Left kidney (tissue), 8 donors: ENCODE measurements at places on chromosomes 4 and X.
A peak's percentile ranks its signal among the peaks of the same experiment; 100 is the strongest.

- no peak for DNase-seq
Measured at GRCh38 chr4:8176547-8177399, 18.2 kb upstream of the ABLIM2 start.

GRCh38 chr4:140753329-140753728, 2.9 kb downstream of the TBC1D9 start:
- no peak for DNase-seq

- DNase-seq: peak; percentile 57
Measured at GRCh38 chrX:8731559-8732395, at the start of gene ANOS1. Gene ANOS1, minus strand, starts transcription at chrX:8732137. Its CDS starts 101 bp downstream, at chrX:8732036.

- no peak for DNase-seq
Measured at GRCh38 chrX:8042304-8042703, 115.1 kb upstream of the PNPLA4 start.

- no peak for DNase-seq
Measured at GRCh38 chr4:94519925-94520789, 68.4 kb downstream of the PDLIM5 start.

GRCh38 chr4:166538491-166539005, 665.5 kb downstream of the TLL1 start:
- no peak for DNase-seq

DNA sequence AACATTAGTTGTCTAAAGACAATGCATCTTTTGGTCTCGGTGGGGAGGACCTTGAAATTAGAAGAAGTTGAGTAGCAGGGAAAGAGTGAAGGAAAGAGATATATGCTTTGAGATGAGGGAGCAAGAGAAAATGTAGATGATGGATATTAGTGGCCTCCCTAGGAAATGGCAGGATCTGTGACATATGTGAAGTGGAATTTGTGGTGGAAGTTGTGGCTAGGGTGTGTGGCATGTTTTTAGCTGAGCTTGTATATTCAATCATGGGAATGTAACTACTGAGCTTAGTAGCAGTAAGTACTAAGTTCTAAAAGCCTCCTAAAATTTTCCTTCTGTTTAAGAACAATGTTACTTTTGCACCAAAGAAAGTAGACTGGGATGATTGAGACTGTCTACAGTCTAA, 382.8 kb upstream of the CTSO start:
- DNase-seq: no peak

DNA sequence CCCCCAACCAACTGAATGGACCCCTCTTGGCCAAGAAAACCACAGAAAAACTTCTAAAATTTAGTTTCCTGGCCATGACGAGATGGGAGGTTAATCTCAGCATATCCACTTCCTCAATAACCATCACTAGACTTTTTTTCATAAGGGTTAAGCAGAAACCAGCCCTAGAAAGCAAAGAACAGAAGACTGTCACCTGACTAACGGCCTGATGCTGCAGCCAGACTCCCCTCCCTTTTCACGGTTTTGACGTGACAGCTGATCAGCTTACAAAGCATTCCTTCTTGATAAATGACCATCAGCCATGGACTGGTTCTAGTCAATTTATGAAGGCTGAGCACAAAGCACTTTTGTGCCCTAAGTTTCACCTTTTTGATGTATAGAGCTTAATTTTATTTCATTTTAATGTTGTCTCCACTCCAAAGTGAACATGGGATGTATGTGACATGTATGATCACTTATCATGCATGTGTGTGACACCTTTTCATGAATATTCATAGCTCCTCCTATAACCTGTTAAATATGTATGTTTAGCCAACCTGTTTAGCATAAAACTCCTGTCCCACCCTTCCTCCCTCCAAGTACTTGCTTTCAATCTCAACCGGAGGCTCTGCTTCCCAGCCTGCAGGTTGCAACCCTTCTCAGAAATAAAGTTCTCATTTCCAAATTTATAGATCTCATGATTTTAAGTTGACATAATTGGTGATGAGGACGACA, 56.3 kb downstream of the SERTM2 start:
- no peak for DNase-seq

GRCh38 chr4:139857021-139857420, 191.4 kb downstream of the MGST2 start:
- no peak for DNase-seq

DNA sequence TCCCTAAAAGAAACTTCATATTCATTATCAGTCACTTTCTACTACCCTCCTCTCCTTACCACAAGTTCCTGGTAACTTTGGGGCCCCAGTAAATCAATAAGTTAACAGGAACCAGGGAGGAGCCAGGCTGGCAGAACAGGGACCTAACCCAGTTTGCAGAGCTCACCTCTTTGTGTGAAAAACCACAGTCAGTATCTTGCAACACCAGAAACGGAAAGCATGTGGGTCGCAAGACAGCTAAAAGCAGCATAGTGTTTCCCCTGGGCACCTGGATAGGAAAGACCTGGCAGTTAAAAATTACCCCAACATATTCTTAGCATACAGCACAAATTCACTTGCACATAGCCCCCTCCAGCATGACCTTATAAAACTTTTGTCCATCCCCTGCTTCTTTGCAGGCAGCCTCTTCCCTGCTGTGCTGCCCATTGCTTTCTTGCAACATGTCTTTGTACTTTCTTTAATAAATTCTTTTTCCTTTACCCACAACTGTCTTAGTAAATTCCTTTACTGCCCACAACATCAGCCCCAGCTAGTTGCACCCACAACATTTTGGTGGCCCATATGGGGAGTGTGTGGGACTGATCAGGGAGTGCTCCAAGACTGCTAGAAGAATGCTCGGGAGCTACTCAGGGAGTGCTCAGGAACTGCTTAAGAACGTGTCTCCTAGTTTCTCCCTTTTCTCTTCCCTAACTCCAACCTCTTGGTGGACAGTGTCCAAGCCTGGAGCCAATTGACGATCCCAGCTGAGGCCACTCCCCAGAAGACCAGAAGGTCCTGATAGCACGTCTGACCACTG, 83.4 kb downstream of the MSN start:
- DNase-seq: no peak

DNA sequence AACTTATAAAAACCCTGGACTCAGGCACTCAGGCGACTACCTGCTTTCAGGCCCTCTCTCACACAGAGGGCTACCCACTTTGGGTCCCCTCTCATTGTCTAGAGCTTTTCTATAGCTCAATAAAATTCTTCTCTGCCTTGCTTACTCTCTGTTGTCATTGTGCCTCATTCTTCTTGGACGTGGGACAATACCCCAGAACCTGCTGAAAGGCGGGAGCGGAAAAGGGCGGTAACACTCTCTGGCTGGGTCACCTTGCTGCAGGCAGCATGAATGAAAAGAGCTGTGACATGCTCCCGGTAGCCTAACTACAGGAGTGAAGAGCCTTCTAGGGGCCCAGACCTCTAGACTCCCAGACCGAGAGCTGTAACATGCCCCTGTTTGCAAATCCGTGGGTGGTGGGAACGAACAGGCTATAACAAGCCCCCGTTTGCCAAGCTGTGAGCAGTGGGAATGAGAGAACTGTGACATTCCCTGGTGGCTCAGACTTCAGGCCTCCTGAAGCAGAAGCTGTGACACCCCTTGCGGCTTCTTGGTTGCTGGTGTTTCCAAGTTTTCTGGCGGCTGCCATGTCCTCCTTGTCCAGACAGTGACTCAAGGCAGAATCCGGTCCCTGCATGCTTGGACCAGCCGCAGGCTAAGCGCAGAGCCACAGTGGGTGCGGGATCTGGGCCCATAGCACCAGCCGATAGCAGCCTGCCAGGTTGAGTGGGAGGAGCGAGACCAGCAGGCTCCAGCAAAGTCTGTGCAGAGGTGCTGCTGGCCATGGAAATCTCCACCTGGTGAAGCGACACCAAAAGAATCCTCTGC, 684.6 kb downstream of the ARAP2 start:
- no peak for DNase-seq

DNA sequence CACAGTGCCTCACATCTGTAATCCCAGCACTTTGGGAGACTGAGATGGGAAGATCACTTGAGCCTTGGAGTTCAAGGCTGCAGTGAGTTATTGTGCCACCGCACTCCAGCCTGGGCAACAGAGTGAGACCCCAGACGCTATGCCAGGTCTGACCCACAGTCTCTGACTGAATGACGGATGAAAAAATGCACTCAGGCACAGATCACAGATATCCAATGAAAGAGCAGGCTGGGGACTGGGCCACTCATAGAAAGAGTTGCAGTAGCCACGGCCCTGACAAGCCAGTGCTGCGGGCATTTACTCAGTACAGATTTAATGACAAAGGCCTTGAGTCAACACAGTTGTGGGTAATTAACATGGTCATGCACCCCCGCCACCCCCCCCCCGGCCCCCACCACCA, 22.7 kb downstream of the NUDT6 start:
- no peak for DNase-seq

DNA sequence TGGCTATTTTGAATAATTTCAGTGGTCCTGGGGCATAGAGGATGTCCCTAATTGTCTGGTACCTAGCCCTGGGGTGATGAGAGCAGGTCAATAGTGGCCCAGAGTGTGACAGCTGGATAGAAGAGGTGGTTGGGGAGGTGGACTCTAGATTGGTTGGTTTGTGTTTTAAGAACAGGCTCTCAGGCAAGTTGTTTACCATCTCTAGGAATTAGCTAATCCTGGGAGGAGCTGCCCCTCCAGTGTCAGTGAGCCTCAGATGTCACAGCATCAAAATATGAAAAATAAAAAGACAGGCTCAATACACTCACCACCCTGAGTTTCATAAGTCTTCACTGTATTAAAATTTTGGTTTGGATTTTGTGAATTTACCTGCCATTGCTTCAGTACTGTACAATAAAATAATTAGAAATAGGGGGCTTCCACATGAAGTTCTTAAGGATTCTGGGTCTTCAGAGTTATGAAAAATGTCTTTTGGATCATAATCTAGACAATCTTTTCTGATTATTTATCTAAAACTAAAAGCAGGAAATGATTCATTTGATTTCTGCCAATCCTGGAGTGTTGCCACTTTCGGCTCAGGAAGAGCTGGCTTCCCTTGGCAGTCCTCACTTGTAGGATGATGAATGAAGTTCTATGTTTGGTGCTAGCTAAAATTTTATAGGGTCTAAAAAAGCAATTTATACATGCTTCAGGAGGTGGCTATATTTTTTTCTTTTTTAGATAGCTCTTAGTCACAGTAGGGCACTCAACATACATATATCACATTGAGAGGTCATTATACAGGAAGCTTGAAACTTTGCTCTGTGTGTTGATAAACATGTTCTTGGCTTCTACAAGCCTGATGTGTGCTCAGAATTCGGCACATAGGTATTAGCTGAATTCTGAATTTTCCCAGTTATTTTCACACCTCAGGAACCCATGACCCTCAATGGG, 395.1 kb downstream of the RAB28 start:
- DNase-seq: no peak

DNA sequence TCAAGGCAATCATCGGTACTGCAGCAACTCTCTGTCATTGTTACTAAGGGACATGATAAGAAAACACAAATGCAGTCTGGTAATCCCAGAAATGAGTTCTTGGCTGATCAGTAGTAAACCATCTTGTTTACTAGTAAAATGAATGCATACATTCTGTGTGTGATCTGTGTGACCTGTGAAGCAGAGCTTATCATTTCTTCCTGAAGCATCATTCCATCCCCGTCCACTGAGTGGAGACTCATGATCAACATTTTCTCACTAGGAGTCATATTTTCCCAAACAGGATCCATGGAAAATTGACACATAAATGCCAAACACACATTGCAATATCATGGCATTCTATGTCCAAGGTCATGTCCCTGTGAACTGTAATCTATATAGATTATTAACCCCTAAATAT, 226.1 kb downstream of the ANKRD50 start:
- DNase-seq: no peak

- peak; percentile 87 for DNase-seq
Measured at GRCh38 chr4:82462415-82462831, 32.0 kb downstream of the ENOPH1 start.

GRCh38 chr4:97153042-97153441, 990.2 kb downstream of the STPG2 start:
- peak; percentile 52 for DNase-seq

GRCh38 chrX:79263550-79263949, 103.6 kb downstream of the ITM2A start:
- DNase-seq: no peak

DNA sequence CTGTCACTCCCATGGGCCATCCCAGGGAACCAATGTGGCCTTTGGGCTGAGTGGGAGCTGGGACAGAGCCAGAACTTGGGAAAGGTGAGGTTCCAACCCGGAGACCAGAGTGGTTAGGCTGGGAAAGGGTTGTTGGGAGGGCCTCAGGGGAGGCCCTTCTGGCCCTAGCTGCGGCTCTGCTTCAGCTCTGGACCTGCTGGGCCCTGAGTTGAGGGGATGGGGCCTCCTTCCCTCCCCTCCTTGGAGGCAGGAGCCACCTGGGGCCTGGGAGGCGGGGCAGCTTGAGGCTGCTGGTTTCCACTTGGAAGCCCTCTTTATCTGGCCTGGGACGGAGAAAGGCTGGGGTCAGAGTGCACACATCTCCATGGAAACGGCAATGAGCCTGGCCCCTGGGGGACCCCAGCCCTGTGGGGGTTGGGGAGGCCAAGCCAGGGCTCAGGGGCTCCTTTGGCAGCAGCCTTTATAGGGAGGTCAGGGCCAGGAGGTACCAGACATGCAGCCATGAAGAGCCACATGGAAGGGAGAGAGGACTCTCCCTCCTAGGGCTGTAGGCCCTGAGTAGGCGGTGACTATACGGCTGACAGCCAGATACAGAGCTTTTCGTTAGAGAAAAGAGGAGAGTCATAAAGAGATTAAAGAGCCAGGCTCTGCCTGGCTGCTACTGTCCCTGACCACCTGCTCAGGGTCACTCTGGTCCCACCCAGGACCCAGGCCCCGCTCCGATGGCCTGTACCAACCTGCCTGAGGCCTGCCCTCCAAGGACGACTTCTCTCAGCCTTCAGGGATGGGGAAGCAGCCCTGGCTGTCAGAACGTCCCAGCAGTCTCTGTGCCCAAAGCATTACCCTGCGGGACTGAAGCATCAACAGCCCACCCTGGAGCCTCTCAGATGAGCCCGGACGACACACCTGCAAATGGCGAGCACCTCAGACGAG, 6.9 kb upstream of the NSD2 start:
- no peak for DNase-seq

- no peak for DNase-seq
Measured at GRCh38 chr4:154208424-154208823, 283.2 kb downstream of the DCHS2 start.

GRCh38 chrX:136170139-136170800, 22.9 kb downstream of the FHL1 start:
- DNase-seq: no peak

DNA sequence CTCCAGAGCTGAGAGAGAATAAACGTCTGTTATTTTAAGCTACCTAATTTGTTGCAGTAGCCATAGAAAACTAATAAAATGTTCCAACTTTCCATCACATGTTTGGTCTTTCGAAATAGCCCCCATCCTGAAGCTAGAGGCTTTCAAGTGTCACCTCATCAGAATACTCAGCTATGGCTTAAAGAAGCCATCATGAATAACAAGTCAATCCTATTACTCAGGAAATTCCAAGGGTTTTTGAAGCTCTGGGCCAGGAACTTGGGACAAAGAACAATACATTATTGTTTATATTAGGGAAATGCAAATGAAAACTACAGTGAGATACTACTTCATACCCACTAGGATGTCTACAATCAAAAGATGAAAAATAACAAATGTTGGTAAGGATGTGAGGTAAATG, 42.2 kb downstream of the TBCK start:
- DNase-seq: no peak

GRCh38 chrX:109782994-109783700, 50.1 kb upstream of the ACSL4 start:
- no peak for DNase-seq

- DNase-seq: no peak
Measured at GRCh38 chrX:23248187-23248586, 86.5 kb upstream of the PTCHD1 start.
